ENCODE measurements at places on chromosomes 5 and 9.
A peak's percentile ranks its signal among the peaks of the same experiment; 100 is the strongest.

GRCh38 chr5:54249210-54250028 lies 61.0 kb downstream of the ARL15 start:
- DNase-seq = peak; percentile 62

DNA sequence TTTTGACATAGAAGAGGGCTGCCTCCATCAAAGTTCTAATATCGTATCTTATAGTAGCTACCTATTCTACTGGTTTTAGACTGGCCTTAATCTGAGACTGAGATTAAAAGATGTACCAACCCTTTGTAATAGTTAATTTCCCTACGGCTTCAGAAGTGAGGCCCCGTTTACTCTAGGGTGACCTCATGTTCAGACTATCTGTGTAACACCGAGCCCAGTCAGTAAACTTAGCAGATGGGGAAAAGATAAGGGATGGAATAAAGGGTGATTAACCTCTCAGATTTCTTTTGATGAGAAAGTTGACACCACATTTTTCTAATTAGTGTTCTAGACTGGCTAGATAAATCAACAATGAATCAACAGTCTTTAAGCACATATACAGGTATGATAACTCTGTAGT lies 283.1 kb downstream of the KCTD16 start:
- no peak for DNase-seq

DNA sequence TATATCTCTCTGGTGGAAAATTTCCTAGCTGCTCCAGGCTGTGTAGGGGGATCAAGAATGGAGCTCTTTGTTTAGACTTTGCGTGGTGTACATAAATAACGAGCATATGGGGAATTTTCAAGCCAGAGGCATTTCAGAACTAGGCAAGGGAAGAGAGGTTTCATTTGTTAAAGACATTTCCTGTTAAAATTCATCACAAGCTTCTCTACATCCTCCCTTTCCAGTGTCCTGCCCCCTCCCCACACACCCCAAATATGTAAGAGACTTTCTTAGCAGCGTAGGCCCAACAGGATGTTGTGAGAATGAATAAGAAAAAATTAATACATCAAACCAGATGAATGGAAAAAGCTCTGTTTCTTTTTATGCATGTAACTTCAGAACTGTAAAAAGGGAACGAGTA lies 150.3 kb downstream of the GPBP1 start:
- no peak for DNase-seq

- peak; percentile 86 for DNase-seq
Observed at GRCh38 chr5:62460578-62460983, 48.0 kb downstream of the IPO11 start.

GRCh38 chr5:82265047-82265446 lies 13.1 kb downstream of the RPS23 start:
- no peak for DNase-seq

DNA sequence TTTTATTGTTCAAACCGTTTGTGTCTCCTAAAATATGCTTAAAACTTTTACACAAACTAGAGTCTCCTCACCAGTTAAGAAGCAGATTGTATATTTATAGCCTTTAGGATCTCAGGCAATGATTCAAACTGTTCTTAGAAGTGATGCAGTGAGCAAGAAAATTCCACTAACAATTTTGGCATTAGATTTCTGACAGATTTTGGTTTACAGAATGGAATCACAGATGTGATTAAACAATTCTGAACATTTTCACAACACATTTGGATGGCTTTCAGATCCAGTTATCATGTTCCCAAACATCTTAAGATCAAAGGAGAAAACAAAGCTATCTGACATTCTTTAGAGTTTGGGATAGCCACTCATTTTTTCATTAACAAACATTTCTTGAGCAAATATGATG lies 181.7 kb upstream of the RIOK2 start:
- no peak for DNase-seq

DNA sequence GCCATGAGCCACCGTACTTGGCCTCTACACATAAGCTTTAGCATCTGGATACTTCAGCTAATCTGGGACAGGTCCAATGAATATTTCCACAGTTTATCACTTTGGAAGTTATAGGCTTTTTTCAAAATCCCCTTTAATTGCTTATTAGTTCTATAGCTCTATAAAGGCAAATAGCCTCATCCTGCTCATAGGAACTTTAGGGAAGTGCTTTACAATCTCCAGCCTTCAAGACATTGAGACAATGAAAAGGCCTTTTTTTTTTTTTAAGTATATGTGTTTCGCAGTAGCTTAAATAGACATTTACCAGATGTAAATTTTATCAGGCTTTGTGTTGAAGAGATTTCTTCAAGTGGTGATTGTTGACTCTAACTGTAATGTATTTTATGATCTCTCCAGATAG lies 224.2 kb downstream of the ARL15 start:
- DNase-seq = no peak

DNA sequence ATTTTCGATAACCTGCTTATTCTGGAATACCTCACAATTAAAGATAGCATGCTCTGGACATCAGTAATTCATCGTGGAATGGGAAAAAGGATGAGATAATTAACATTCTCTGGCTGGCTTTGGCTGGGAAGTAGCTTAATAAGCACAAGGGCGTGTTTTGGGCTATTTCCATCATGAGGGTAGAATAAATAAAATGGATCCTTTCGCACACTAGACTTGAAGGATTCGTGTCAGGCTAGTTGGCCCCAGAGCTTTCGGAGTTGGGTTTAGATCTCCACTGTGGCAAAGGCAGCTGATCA lies 151.2 kb upstream of the ADRA1B start:
- DNase-seq = no peak

- no peak for DNase-seq
Observed at GRCh38 chr5:173825215-173825865, 62.8 kb upstream of the CPEB4 start.

DNA sequence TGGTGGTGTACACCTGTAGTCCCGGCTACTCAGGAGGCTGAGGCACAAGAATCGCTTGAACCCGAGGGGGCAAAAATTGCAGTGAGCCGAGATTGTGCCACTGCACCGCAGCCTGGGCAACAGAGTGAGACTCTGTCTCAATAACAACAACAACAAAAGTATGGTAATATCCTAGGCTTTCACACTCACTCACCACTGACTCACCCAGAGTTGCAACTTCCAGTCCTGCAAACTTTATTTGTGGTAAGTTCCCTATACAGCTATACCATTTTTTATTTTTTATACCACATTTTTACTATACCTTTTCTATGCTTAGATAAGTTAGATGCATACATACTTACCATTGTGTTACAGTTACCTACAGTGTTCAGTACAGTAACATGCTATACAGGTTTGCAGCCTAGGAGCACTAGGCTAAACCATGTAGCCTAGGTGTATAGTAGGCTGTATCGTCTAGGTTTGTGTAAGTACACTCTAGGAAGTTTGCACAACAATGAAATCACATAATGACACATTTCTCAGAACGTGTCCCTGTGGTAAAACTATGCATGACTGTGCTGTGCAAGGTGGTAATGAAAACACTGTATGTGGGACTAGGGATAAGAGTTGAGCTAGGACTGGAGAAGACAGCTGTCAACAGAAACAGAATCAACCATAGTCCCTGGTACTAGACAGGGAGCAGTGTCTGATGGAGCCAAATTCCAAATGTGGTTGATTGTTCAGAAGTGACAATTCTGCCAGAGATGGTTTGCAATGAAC lies 109.5 kb upstream of the RAD23B start:
- DNase-seq = no peak

DNA sequence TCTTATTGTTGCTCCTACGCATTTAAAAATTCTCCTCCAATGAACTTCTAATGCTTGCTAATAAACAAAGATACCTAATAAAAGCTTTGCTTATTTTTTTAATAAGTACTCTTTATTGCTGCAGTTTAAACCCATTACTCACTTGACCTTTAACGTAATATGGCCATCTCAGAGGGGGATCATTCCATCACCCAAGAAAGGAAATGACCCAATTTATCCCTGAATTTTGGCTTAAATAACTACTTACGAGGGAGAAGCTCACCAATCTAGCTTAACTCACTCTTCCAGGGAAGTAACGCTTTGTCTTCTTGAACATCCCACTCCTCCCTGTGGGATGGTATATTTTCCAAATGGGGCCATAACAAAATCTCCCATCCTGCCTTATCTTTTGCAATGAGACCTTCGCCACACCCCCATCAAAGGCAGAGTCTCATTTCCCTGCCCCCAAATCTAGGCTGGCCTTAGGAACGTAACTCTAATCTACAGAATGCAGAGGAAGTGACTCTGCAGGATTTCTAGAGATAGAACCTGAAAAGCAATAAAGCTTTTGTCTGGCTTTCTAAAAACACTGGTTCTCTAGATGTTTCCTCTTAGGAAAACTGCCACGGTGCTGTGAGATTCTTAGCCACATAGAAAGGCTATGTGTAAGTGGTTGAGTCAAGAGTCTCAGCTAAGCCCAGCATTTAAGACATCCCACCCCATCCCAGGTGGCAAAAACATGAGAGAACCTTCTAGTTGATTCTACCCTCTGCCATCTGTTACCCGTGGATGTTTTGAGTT lies 310.0 kb downstream of the ASTN2 start:
- no peak for DNase-seq

- DNase-seq = no peak
Observed at GRCh38 chr5:79567926-79568549, 44.2 kb upstream of the TENT2 start.

GRCh38 chr5:120613729-120614128 lies 149.6 kb downstream of the PRR16 start:
- no peak for DNase-seq

DNA sequence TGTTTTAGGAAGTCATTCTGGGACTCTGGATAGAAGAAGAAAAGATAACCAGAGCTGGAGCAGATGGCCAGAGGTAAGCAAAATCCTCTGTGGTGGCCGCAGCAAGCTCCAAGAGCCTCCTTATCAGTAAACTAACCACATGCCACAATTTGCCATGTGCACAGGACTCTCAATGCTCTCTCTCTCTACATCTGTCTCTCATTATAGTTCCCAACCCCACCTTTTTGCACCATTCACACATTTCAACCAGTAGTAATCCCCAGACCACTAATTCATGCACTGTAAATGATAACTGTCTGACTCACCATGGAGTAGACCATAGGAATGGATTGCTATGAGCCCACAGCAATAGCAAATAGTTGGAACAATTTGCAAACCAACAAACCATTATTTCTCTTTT lies 526.1 kb downstream of the TLR4 start:
- no peak for DNase-seq

GRCh38 chr5:75235711-75236110 lies 967 bp downstream of the ANKRD31 start:
- no peak for DNase-seq
